ENCODE measurements at places on chromosomes 3 and 15.

GRCh38 chr3:101886626-101887025 lies 37.3 kb downstream of the NFKBIZ start:
- DNase-seq, result no peak
- H3K36me3 ChIP-seq, result peaks cover 2% of the 10 kb centered on the region
- H3K27me3 ChIP-seq, result no peaks in the 10 kb centered on the region
- no peak overlapping the region for H3K4me3 ChIP-seq

GRCh38 chr3:123672429-123673146 lies 87.7 kb upstream of the HACD2 start:
- peaks cover 78% of the 10 kb centered on the region for H3K27me3 ChIP-seq
- no peak for DNase-seq
- H3K36me3 ChIP-seq, result peaks cover 2% of the 10 kb centered on the region
- no peak overlapping the region for H3K4me3 ChIP-seq
- H3K4me1 ChIP-seq, result peaks cover under 1% of the 10 kb centered on the region
- no peak overlapping the region for H3K27ac ChIP-seq

DNA sequence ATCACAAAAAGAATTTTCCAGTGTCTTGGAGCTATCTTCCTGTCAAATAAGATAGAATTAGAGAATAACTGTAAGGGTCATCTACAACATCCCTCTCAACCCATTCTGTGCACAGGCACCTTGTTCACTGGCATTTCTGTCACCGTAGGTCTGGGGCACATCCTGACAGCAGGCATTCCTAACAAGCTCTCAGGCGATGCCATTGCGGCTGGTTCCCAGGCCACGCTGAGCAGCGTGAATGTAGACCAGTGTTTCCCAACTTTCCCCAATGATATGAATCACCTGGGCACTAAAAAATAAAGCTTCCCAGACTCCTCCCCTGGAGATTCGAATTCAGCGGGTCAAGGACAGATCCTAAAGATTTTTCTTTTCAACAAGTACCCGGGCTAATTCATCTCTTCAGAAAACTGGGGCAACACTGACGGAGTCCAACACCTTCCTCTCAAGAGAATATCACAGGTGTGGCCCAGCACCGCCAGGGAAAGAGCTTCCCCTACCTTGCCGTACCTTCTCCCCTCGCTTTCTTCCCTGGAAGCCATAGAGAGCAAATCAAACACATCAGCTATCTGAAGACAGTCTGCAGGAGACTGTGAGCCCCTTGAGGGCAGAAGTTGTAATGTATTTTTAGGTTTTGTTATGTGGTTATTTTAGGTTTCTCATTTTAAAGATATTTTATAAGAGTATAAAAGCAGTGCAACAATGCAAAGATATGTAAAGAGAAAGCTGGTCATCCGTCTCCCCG lies 143.4 kb downstream of the LIPC start:
- no peak overlapping the region for H3K4me3 ChIP-seq
- no peaks in the 10 kb centered on the region for H3K36me3 ChIP-seq
- H3K27me3 ChIP-seq, result no peaks in the 10 kb centered on the region

DNA sequence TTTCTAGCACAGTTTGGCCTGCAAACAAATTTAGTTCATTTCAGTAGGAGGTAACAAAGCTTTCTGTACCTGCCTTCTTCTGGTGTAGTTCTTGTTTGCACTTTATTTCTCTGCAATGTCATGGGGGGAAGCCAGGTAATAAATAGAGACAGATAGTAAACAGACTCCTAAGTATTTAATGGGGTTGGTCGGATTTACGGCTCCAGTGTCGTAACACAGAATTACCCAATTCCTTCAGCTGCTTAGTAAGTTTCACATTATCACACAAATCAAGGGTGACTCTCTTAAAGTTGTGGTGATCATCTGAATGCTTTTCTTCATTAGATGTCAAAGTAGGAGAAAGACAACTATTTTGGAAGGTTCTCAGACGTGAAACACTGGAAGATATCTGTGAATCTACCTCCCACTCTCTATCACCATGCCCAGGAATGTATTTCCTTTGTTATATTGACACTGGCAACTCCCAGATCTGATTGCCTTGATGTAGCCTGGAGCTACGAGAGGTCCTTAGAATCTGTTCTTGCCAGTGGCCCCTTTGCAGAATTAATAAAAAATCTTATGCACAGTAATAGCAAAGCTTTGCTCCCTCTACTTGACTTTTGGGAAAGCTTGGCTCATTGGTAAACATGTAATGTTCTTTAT lies 25.0 kb upstream of the TMC3 start:
- no peak overlapping the region for H3K4me3 ChIP-seq
- DNase-seq, result no peak
- peaks cover 3% of the 10 kb centered on the region for H3K36me3 ChIP-seq
- no peak overlapping the region for H3K27ac ChIP-seq
- H3K4me1 ChIP-seq, result no peaks in the 10 kb centered on the region

- DNase-seq, result no peak
- no peak overlapping the region for H3K4me3 ChIP-seq
- H3K36me3 ChIP-seq, result no peaks in the 10 kb centered on the region
- H3K27ac ChIP-seq, result no peak overlapping the region
- no peaks in the 10 kb centered on the region for H3K4me1 ChIP-seq
These were observed 943.8 kb downstream of the VGLL3 start for GRCh38 chr3:86047161-86047560.

DNA sequence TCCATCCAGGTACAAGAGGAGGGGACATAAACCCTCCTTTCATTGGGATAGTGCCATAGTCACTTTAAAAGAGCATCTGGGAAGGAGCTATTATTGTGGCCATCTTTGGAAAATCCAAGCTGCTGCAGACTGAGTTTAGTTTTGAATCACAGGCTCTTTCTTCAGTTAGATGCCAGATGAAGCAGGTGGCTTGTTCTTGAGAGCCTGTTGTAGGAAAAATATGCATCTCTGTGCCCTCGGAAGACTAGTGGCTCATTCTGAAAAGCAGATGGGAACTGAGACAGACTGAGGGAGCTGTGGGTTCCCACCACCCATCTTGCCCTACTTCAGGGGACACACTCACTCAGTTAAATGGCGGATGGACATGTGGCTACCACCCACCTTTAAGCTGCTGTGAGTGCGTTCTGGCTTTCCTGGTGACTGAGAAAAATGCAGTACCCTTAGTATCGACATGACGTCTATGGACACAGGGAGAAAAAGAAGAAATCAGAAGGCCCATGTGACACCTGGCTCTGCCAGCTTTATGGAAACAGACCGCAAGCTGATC lies 50.2 kb downstream of the RARB start:
- H3K36me3 ChIP-seq, result no peaks in the 10 kb centered on the region
- H3K4me1 ChIP-seq, result no peaks in the 10 kb centered on the region
- DNase-seq, result no peak

- no peak overlapping the region for H3K27ac ChIP-seq
- peaks cover 25% of the 10 kb centered on the region for H3K27me3 ChIP-seq
- DNase-seq, result no peak
- H3K36me3 ChIP-seq, result no peaks in the 10 kb centered on the region
- H3K4me1 ChIP-seq, result no peaks in the 10 kb centered on the region
These were observed 61.9 kb upstream of the STXBP5L start for GRCh38 chr3:120846073-120846472.

DNA sequence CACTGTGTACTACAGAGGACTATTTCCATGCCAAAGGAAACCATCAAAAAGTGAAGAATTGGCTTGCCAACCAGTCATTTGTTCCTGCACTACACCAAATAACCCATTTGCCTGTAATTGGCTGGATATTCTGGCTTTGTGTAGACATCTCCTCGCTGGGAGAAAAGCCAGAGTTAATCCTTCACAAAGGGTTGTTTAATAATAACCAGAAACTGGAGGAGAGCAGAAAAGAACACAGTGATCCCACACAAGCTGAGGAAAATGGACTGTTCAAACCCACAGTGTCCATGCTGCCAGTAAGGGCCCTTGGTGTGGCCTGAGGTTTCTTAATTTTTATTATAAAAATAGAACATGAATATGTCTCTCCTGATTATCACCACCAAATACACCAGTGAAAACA lies 294.0 kb downstream of the RORA start:
- H3K36me3 ChIP-seq, result no peaks in the 10 kb centered on the region
- no peak for DNase-seq
- peaks cover 17% of the 10 kb centered on the region for H3K4me1 ChIP-seq
- no peak overlapping the region for H3K4me3 ChIP-seq
- no peak overlapping the region for H3K27ac ChIP-seq
- H3K27me3 ChIP-seq, result no peaks in the 10 kb centered on the region

DNA sequence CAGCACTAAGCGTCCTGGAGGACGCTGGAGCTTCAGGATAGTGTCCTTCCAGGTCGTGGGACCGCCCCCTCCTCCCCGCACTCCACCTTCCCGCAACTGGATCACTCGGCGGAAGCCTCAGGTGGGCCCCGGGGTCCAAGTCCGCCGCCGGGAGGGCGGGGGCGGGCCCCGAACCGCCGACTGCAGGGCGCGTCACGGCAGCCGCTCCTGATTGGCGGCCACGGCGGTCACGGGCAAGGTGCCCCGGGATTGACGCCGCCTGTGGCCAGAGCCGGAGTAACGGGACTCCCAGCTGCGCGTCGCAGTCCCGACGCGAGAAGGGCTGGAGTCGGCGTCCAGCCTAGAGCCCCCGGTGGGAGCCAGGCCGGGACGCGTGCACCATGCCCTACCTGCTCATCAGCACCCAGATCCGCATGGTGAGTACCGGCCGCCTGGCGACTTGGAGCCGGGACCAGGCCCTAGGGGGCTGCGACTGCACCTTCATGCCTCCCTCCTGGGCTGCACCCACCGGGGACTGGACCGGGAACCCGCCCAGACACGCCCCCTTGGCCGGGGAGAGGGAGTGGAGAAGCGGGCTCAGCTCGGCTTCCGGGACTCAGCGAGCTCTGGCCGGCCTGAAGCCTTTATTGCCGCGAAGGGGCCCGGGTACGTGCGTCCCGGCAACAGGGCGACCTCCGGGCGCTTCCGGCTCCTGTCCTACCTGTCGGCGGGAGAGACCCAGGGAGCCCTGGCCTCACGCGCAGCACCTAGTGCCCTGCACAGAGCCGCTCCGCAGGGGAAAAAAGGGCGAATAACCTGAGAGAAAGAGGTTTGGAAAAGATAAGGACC lies at the start of gene GCHFR:
Gene GCHFR (plus strand): TSS at position 268 of the 828 bp plus-strand sequence. CDS start 113 bp downstream, at position 381.
- H3K27ac ChIP-seq, result peak within 1 kb of the TSS; percentile 95
- peak within 1 kb of the TSS; percentile 92 for H3K4me3 ChIP-seq
- peak; percentile 58 for DNase-seq
- H3K27me3 ChIP-seq, result no peaks in the 10 kb centered on the region
- H3K36me3 ChIP-seq, result no peaks in the 10 kb centered on the region

DNA sequence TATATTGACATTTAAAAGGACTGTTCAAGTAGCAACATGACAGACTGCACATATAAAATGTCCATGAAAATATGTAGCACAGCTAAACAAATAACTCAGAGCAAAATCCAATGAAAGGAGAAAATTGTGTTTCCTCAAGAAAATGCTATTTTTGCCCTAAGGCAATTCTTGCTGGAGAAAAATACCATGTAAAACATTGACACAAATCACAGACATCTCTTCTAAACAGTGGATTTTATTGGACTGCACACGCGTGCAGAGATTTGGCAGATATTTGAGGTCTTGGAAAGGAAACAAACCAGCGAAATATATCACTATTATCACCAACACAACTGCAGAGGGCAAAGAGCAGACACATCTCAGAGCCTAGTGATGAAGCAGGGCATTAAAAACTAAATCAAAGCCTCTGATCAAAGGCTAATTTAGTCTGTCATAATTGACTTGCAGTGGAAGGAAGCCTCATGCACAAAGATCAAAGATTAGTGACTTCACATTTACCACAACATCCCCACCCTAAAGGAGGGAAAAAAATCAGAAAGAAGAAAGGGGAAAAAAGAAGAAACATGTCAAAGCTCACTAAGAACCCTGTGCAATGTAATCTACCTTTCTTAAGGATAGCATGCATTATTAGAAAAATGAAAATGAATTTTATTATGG lies 52.4 kb downstream of the CHL1 start:
- H3K4me3 ChIP-seq, result no peak overlapping the region
- no peaks in the 10 kb centered on the region for H3K36me3 ChIP-seq
- DNase-seq, result no peak
- H3K27ac ChIP-seq, result no peak overlapping the region

DNA sequence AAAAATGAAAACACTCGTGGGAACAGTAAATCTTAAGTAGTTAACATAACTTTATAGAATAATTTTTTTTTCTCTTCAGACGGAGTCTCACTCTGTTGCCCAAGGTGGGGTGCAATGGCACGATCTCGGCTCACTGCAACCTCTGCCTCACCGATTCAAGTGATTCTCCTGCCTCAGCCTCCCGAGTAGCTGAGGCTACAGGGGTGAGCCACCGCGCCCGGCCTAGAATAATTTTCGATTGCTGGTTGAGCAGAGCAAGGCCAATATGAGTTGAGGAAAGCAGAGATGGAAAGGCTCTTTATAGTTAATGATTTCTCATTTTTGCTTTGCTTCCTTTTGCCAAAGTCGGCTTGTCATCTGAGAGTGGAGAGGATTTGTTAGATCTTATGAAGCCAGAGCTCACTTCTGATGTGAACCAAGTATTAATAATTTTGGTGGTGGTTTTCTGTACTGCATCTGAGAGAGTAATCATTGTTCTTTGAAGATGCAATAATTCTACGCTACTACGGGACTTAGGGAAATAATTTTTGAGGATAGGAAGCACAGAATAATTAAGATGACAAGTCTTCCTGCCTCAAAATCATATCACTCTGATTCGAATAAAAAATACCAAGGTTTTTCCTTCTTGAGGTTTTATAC lies 1.6 kb upstream of the GOLM2 start:
- H3K27ac ChIP-seq, result peak overlapping the region; percentile 95
- no peak for DNase-seq
- H3K4me1 ChIP-seq, result peaks cover 31% of the 10 kb centered on the region
- peaks cover 3% of the 10 kb centered on the region for H3K36me3 ChIP-seq
- no peaks in the 10 kb centered on the region for H3K27me3 ChIP-seq
- H3K4me3 ChIP-seq, result peak overlapping the region; percentile 86

DNA sequence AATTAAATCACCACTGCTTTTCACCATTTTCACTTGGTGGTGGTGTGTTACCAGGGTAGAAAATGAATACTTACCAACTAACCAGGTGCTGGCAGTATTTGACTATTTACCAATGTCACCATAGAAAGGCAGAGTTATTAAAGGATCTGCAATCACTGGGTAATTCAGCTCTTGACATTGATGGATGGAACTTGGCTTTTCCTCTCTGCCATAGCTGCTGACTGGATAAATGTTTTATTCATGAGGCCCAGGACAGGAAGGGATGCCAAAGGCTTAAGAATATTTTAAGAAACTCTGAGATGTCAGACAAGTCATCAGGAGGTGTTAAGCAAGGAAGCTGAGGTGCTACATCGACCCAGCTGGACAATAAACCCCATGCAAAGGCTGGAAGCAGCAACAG lies 495.5 kb upstream of the CFAP20DC start:
- DNase-seq, result no peak
- peaks cover 3% of the 10 kb centered on the region for H3K36me3 ChIP-seq
- H3K4me1 ChIP-seq, result peaks cover 21% of the 10 kb centered on the region
- H3K4me3 ChIP-seq, result no peak overlapping the region
- H3K27ac ChIP-seq, result no peak overlapping the region
- no peaks in the 10 kb centered on the region for H3K27me3 ChIP-seq

- H3K27me3 ChIP-seq, result no peaks in the 10 kb centered on the region
- H3K4me3 ChIP-seq, result no peak overlapping the region
- H3K4me1 ChIP-seq, result no peaks in the 10 kb centered on the region
- no peak overlapping the region for H3K27ac ChIP-seq
- no peaks in the 10 kb centered on the region for H3K36me3 ChIP-seq
These were observed 975.6 kb downstream of the ROBO1 start for GRCh38 chr3:78792212-78792611.

Measured in T-helper 17 cell (primary cell).